ENCODE measurements at places on chromosomes 4 and X.

GRCh38 chr4:182486881-182487280, 243.7 kb downstream of the TENM3 start:
- peak; percentile 43 for DNase-seq

- no peak for DNase-seq
These were observed 94.8 kb upstream of the SMIM10 start for GRCh38 chrX:134895805-134896581.

- no peak for DNase-seq
These were observed 992.7 kb upstream of the HS3ST1 start for GRCh38 chr4:12421364-12421763.

- DNase-seq: no peak
These were observed 150.8 kb downstream of the ADGRL3 start for GRCh38 chr4:61350932-61351331.

DNA sequence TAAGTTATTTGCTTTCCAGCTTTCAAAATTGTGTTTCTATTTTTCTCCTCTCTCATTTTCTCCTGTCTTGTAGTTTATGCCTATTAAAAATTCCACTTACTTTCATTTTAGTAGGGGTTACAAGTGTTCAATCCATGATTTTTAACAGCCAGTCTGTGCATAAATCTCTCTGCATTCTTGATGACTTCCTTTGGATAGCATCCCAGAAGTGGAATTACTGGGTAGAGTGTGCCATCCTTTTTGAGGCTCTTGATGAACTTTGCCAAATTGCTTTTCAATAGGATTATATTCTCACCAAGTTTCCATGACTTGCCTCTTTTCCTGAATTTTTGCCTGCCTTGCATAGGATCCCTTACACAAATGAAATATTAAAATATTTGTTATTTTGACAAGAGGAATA, 58.5 kb downstream of the DIPK2B start:
- no peak for DNase-seq

GRCh38 chr4:66123831-66124413, 453.6 kb upstream of the EPHA5 start:
- DNase-seq: no peak

DNA sequence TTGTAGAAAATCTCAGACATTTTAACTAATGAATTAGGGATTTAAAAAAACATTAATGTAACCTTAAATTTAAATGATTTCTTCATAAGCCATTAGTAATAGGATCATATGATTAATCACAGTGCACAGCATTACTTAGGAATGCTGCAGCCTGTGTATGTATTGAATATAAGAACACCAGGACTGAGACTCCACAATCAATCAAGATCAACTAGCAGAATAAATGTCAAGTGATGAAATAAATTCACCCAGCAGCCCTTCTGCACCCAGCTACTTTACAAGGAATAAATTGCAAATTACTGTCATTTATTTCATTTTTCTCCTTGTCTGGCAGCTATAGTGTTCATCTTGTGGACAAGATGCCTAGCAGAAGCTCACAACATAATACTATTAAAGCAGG, 46.5 kb downstream of the NEIL3 start:
- peak; percentile 42 for DNase-seq

- no peak for DNase-seq
These were observed 43.3 kb downstream of the SPCS3 start for GRCh38 chr4:176363072-176363471.

GRCh38 chrX:103356130-103356798, at the start of gene TCEAL9:
Gene TCEAL9, plus strand, starts transcription at chrX:103356506. Its CDS starts 1,179 bp downstream, at chrX:103357685.
- peak; percentile 85 for DNase-seq

- peak; percentile 80 for DNase-seq
These were observed 1.5 kb downstream of the KLF8 start for GRCh38 chrX:56233682-56234081.

- no peak for DNase-seq
These were observed 637.8 kb downstream of the RAB28 start for GRCh38 chr4:12846368-12846767.

- no peak for DNase-seq
These were observed 76.8 kb downstream of the FAM114A1 start for GRCh38 chr4:38944440-38944839.

- peak; percentile 91 for DNase-seq
These were observed 69.8 kb downstream of the BMPR1B start for GRCh38 chr4:94827481-94828110.

- DNase-seq: no peak
These were observed 420 bp downstream of the TSC22D3 start for GRCh38 chrX:107775000-107775733.

GRCh38 chr4:169269916-169270809, 593 bp downstream of the SH3RF1 start:
- no peak for DNase-seq

DNA sequence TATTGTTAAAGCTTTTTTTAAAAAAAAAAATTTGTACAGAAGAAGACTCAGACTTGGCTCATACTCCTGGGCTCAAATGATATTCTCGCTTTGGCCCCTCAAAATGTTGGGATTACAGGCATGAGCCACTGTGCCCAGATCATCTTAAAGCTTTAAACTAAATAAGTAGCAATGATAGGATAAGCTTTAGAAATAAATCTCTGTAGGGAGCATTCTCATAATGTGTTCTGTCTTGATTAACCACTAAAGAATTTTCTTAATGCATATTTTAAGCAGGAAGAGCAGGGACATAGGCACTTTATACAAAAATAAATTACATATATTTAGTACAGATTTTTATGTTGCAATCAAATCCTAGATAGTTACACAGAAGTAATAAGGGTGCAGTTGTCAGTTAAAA, 667.2 kb downstream of the GRID2 start:
- no peak for DNase-seq

GRCh38 chr4:15242021-15242420, 185.8 kb upstream of the C1QTNF7 start:
- DNase-seq: no peak

GRCh38 chr4:128068918-128069317, 7.8 kb downstream of the LARP1B start:
- DNase-seq: peak; percentile 43

DNA sequence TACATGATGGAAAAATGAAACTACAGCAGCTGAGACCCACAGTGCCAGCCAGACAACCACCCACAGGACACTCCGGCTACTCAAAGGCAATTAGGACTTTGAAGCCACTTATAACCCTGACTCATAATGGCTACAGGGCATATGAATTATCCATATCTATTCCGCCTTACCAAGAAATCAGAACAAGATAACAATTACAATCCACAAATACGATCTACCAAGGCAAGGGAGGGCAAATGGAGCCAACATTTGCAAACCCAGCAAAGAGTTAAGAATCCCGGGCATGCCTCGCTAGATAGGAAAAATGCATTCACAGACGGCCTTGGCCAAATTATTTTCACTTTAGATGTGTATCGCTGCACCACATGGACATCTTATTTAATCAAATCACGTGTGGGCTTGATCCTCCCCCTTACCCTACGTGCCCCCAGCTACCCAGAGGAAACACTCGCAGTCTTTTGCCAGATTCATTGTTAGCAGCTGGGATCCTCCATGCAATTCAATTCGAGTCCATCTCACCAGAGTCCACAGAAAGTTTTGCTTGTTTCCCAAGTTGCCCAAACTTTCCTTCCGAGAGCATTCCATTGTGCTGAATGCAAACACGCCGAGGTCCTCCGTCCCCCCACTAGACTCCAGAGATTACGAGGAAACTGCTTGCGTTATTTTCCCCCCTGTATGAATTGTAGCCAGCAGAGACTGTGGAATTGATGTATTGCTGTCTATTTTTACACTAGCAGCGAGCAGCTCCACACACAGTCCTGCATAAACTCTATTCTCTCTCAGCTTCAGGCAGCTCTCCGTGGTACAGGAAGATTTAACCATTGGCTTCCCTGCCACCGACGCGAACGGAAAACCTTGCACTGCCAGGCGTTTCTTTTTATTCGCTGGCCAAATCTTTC, 1.2 kb downstream of the PPARGC1A start:
- peak; percentile 59 for DNase-seq

- DNase-seq: peak; percentile 87
These were observed 43.6 kb downstream of the TSC22D3 start for GRCh38 chrX:107731831-107732502.

DNA sequence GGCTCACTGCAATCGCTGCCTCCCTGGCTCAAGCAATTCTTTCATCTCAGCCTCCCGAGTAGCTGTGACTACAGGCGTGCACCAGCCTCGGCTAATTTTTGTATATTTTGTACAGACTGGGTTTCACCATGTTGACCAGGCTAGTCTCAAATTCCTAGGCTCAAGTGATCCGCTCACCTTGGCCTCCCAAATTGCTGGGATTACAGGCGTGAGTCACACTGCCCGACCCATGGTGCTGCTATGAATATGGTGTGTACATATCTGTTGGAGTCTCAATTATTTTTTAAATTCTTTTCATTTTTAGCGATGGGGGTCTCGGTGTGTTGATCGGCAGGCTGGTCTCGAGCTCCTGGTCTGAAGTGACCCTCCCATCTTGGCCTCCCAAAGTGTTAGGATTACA, 78.0 kb upstream of the PRKX start:
- DNase-seq: no peak

DNA sequence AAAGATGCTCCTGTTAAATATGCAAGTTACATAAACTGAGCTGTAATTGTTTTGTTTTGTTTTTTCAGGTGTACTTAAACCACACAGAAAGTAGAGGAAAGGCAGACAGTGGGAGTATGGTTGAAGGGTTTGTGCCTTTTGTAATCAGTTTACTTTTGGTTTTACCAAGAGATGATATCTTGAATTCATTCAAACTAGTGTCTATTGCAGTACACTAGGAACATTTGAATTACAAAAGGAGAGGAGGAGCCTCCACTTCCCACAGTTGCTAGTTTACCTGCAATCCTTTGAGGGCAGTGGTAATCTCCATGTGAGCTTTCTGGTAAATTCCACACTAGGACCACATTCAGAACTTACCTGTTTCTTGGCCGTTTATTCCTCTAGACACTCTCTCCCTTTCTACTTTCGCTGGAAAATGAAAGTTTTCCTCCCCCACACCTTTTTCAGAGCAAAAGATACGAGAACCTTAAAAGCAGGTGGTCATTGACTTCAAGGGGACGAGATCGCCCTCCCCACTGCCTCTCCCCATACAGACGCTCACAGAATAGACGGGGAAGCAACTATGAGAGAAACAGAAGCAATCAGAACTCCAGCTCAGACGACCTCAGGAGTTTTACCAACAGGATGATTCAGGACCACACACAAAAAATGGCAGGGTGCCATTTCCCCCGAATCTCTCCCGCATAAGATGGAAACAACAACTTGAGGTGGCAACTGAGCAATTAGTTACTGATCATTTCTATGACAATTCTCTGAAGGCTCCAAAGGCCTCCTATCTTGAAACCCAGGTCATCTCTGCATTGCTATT, 3.3 kb downstream of the RBM47 start:
- DNase-seq: peak; percentile 36

Measured in fibroblast of mammary gland (primary cell).